ENCODE measurements at places on chromosomes 11 and 22. TPM values are rescaled to one million over a fixed set of nuclear protein-coding genes. Genes with fewer than 3 reads are reported as not detected.

Gene OR5P2
- not detected for total RNA-seq

Gene OR8G5
- not detected for total RNA-seq

Gene CCDC73
- not detected for total RNA-seq

Gene HORMAD2
- not detected for total RNA-seq

Gene DAGLA
- total RNA-seq, result 6.2 TPM

Gene DDI1
- not detected for total RNA-seq
